Esophagus squamous epithelium (tissue), 5 donors: ENCODE measurements at places on chromosomes 7 and 10.

DNA sequence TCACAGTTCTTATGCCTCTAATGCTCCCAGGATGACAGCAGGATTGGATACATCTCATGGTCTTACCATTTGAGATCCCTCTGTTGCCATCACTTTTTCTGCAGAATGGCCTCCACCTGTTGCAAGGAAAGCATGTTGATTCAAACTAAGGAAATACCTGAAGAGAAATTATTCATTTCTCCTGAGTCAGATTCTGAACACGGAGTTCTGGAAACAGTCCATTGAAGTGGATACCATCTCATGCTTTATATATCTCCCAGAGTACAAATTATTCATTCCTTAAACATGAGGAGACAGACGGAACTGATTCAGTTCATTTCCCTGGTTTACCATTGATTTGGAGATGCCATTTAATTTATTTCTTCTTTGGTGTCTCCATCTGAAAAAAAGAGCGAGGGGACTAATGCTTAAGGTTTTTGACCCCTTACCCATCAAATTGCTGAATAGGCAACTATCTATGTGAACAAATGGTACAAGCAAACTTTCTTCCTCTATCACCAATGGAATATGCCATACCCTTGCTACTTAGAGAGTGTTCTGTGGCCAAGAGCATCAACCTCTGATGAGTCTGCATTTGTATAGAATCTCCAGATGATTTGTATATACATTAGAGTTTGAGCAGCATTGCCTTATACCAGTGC is 305.0 kb upstream of the LRGUK start:
- no peak for DNase-seq

GRCh38 chr7:157550300-157551275 is 213.8 kb downstream of the DNAJB6 start:
- DNase-seq, result no peak

DNA sequence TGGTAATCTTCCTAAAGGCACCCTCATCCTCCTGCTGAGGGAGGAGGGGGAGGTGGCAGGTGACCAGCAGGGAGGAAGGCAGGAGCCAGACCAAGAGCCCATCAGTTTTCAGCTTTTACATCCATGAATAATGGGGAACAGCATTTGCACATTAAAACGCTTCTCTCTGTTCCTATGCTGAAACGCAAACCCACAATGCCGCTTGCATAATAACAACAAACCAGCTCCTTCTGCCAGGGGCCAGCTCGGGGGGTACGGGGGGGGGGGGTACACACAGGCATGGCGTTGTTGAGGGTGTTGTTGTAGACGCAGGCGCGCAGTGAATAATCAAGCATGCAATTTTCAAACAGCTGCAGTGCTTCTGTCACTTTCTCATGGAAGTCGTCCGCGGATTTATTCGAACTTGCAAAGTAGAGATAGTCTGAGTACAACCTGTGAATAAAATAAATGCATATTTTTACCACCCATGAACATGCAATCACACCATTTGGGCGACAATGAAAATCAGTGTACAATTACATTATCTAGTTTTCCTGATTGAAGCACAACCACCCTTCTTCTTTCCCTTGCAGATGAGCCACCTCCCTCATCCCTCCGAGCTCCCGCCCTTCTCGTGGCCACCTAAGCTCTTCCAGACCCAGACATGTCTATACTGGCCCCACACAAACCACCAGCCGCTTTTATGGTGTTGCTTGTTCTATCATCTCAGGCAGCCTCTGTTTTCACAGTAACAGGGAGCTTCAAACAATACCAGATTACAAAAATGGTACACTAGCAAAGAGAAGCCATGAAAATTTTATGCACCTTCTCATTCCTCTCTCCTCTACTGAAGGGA is 72.2 kb downstream of the CHST15 start:
- DNase-seq, result no peak

- no peak for DNase-seq
Observed at GRCh38 chr7:116598861-116599260, 73.1 kb upstream of the MET start.

DNA sequence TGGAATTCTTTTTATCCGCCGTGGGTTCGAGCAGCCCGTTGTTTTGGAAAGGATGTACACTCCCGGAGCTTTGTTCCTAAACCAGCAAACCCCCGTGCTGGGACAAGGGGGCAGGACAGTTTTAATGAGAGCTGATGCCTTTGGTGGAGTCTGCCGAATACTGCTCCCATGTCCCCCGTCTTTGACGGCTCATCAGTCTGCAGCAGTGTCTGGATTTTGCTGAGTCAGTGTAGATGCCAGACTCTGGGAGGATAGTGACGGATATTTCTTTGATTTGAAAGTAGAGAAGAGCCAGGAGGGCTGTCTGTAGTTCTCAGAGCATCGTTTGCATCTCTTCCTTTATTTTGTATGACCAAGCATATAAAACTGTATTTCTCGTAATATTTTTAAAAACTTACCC is 74.9 kb upstream of the BTBD16 start:
- DNase-seq, result no peak

- DNase-seq, result no peak
Observed at GRCh38 chr7:14389181-14389591, 399.7 kb upstream of the ETV1 start.

DNA sequence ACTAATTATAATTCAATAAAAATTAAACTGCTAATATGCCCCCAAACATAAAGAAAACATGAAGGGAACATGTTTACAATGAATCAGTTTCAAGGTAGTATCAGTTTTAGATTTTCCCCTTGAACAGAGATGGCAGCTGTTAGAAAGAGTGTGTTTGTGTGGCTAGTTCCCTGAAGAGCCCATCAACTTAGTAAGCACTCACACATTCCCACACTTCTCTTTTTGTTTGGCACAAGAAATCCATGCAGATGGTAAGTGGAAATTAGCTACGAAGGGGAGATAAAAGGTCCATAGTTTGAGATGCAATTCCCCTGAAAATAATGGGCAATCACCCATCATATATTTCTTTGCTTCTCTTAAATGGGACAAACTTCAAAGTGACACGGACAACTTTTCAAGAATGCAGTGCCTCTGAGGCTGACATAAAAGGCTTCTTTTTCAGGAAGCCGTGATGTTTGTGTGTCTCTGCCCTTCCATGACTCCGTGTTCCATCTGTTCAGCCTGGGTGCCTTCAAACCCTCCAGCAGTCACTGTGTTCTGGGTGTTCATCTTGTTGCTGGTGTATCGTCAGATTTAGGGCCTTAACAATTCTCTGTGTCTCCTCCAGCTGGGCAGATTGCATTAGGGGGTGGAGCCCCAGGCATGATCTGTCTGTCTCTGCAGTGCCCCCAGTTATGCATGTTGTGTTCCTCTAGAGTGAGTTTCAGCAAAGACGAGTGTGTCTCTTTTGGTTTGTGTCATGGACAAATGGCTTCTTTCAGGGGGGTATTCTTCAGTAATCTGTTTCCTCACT is 259.5 kb upstream of the NPY start:
- no peak for DNase-seq

DNA sequence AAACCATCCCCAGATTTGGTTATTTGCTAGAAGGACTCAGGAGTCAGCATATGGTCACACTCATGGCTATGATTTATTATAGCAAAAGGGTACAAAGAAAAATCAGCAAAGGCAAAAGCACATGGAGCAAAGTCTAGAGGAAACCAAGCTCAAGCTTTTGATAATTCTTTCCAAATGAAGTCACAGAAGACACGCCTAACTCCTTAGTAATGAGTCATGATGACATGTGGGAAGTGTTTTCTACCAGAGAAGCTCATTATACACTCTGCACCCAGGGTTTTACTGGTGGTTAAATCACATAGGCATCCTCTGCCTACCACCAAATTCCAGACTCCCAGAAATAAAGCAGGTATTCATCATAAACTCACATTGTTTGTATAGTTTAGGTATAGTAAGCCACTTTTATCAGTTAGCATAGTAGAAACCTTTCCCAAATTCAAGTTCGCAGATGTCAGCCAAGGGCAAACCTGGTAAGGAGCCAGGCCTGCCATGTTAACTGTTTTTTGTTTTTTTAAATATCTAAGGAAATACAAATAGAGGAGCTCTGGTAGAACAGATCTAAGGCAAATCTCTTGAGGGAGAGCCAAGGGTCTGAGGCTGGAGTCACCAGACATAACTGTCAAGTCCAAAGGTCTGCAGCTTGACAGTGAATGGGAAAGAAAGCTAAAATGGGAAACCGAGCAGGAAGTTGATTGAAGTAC is 15.4 kb upstream of the HIBADH start:
- no peak for DNase-seq

GRCh38 chr7:74063223-74063641 is 20.4 kb upstream of the LIMK1 start:
- no peak for DNase-seq

DNA sequence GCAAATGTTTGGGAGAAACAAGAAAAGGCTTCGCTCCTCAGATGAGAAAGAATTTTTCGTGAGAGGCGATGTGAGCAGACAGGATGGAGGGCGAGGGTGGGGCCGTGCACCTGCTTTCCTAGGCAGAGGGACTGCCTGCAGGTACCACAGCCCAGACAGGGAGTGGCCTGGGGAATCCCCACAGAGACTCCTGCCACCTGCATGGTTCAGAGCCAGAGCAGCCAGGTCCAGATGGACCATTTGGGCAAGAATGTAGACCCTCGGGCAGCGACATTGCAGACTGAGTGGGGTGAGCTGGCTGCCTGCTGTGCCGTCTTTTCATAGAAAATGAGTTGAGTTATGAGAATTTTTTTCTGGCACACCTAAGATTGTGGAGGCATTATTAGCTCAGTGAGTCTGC is 216.8 kb downstream of the SNX10 start:
- DNase-seq, result no peak

GRCh38 chr10:70592746-70593512 is 9.6 kb downstream of the PRF1 start:
- no peak for DNase-seq

DNA sequence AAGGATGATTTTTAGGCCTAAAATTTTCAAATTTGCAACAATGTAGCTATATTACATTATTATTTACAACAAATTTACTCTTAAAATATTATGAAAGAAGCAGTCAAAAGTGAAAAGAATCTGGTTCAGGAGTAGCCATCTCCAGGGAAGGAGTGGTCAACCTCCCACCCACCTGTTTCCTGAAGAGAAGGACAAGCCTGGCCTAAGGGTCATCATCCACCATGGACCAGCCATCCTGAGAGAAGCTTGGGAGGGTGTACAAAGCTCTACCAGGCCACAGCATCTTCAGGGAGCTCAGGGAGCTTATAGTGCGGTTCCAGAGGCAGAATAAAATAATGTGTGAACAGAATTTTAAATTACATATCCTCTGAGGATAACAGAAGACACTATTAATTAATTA is 38.1 kb downstream of the COL1A2 start:
- no peak for DNase-seq

- no peak for DNase-seq
Observed at GRCh38 chr7:17674166-17674942, 265.9 kb downstream of the SNX13 start.

DNA sequence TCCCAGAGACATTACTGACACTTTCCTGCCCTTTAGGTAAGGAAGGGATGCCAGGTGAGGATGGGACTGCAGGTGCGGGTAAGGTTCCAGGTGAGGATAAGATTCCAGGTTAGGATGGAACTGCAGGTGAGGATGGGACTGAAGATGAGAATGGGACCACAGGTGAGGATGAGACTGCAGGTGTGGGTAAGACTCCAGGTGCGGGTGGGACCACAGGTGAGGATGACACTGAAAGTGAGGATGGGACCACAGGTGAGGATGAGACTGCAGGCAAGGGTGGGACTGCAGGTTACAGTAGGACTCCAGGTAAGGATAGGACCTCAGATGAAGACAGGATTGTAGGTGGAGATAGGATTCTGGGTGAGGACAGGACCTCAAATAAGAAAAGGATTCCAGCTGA is 322.3 kb downstream of the WDR37 start:
- no peak for DNase-seq

DNA sequence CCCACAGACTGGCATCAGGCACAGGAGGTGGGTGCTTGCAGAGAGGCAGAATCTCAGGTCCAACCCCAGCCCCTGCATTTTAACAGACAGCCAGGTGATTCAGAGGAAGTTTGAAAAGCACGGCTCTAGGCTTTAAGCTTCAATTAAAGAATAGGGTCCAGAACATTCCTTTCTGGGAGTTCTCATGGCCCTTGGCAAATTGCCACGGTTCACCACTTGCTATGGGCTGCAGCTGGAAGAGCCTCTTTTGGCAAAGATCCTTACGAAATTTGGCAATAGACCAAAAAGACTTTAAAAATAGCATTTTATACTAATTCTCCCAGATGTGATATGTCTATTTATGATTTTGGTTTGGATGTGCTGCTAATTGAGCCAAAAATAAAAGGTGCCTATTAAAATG is 148.1 kb downstream of the ITGA8 start:
- no peak for DNase-seq

GRCh38 chr10:51733057-51733456 is 33.7 kb upstream of the CSTF2T start:
- DNase-seq, result no peak

- no peak for DNase-seq
Observed at GRCh38 chr10:69907517-69907916, 105.8 kb downstream of the COL13A1 start.

GRCh38 chr10:125017547-125018298 is 75.8 kb downstream of the ZRANB1 start:
- no peak for DNase-seq

DNA sequence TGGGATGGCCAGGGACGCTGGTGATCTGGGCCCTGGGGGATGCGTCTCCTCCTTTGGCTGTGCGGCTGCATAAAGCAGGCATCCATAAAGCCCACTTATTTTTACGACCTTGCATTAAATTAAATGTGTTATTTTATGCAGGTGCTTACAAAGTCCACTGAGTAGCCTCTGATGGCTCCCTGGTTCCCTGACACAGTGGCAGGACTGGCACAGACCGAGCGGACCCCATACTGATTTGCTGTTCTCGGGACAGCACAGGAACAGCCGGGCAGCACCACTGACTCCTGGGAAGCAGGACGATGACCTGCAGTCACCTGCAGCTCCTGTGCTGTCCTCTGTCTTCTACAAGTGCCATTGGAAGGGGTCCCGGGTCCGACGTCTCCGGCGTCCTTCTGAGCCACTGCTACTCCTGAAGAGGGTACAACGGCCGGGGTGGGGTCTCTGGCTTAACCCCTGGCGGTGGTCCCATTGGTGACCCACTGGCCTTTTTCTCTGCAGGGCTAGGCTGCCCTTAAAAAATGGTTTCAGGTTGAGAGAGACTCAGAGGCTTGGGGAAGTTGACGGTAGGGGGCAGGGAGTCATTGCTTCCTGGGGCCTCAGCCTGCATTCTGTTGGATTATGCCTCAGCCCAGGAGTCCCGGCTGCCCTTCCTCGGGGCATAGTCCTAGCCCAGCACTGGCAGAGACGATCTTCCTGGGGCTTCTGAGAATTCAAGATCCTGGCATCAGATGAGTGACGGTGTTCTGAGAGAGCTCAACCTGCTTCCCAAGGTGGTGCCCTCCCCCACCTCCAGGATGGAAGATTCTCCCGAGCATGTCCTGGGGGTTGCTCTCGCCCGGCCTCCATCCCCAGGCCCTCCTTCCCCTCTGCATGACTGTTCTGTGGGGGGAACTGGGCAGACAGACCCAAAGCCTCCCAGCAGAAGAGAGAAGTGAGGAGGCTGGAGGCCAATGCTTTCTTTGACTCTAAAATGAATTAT is 330.1 kb downstream of the ADARB2 start:
- no peak for DNase-seq

- DNase-seq, result no peak
Observed at GRCh38 chr7:20651960-20652544, 36.6 kb downstream of the ABCB5 start.
